ENCODE measurements at places on chromosomes 1 and 21.

- no peak for DNase-seq
These were observed 188.2 kb downstream of the ZBTB18 start for GRCh38 chr1:244239261-244239770.

- no peak for DNase-seq
These were observed 264.5 kb downstream of the MRPL39 start for GRCh38 chr21:25342816-25343215.

GRCh38 chr1:198556971-198557370, 16.5 kb upstream of the ATP6V1G3 start:
- peak; percentile 95 for DNase-seq

- no peak for DNase-seq
These were observed 25.5 kb downstream of the ETNK2 start for GRCh38 chr1:204126386-204126785.

DNA sequence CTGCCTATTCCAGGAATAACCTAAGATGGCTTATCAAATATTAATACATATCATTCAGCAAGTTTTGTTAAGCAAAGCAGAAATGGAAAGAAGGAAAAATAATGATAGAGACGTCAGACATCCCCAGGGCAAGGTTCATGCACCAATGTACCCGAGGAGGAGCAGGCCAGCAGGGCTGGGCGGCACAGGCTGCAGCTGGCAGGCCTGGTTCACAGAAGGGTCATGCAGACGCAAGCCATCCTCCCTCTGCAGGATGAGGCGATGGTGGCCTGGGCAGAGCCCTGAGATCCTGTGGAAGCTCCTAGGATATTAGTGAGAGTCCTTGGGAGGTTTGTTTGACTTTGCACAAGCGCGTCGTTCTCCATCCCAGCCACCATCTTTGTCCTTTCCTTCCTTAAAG, 30.0 kb downstream of the BATF3 start:
- no peak for DNase-seq

DNA sequence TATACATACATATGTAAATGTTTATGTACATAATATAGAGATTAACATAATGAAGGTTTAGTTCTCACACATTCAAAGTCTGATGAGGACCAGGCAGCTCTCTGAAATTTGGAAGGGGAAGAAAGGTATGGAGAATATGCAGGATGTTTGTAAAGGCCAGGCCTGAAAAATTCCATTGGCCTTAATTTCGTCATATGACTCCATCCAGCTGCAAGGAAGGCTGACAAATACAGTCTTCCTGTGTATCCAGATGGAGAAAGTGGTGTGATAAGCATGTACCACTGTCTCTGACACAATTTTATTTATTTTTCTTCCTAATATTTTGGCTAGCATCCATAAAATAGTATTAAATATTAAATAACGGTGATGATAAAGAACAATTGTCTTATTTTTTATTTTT, 6.3 kb upstream of the SGIP1 start:
- no peak for DNase-seq

GRCh38 chr1:78950826-78951225, 55.7 kb downstream of the ADGRL4 start:
- DNase-seq = no peak

GRCh38 chr1:34590211-34590623, 164.6 kb upstream of the GJB5 start:
- no peak for DNase-seq

- DNase-seq = no peak
These were observed 31.0 kb upstream of the IL19 start for GRCh38 chr1:206739411-206740076.

DNA sequence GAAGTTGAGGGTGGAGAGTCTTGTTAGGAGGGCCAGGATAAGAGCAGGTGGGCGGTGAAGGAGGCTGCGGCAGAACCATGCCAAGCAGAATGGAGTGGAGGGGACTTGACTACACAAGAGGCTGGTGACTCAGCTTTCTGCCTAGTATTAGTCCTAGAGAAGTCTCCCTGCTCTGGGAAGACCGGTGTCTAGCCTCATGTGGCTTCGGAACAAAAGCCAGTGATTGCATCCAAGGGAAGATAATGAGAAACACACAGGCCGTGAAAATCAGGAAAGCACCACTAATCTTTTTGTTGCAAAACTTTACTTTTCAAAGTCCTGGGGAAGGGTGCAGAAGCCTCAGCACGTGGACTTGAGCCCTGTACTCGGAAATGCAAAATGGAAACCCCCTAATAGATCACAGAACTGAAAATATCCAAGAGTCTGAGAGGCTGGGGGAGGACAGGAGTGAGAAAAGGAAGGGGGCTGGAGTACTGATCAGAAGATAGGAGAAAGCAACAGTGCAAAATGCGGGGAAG, 31.4 kb downstream of the DDR2 start:
- DNase-seq = no peak

DNA sequence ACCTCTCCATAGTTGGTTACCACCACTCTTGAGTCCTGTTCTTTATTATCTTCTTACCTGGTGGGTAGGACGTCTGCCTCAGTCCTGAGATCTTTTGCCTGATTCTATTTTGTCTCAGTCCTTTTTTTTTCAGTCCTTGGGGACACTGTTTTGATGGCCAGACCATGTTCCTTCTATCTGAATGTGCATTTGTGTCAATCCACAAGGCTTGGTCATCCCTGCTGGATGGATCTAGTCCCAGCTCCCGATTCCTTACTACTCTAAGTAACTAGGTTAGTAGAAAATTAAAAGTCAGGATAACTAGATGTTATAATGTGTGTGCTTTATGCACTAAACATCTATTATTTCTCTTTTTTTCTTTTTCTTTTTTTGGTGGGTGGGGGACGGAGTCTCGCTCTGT, 28.1 kb upstream of the AK4 start:
- DNase-seq = no peak

DNA sequence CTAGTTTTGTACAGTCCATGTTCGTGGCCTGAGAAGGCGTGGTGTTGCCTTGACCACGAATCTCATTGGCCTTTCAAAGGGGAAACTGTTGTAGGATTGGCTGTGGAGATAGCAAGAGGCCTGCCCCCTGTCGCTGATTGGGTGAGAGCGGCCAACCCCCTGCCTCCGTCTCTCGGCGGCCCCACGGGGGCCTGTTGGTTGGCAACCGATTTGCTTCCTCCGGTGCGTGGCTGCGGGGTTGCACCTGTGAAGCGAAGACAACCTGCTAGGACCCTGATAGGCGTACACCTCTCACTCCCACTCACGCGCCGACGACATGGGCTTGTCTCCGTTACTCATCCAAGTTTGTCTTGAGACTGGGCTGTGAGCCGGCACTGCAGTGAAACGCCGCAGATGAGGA, at the start of gene UBE2U:
Gene UBE2U, plus strand, starts transcription at position 204 of the 400 bp plus-strand sequence. CDS start 428 bp downstream, outside the sequence.
- no peak for DNase-seq

GRCh38 chr1:187185389-187185788, 356.6 kb downstream of the PLA2G4A start:
- no peak for DNase-seq

- no peak for DNase-seq
These were observed 484.6 kb downstream of the LTN1 start for GRCh38 chr21:28508126-28508525.

DNA sequence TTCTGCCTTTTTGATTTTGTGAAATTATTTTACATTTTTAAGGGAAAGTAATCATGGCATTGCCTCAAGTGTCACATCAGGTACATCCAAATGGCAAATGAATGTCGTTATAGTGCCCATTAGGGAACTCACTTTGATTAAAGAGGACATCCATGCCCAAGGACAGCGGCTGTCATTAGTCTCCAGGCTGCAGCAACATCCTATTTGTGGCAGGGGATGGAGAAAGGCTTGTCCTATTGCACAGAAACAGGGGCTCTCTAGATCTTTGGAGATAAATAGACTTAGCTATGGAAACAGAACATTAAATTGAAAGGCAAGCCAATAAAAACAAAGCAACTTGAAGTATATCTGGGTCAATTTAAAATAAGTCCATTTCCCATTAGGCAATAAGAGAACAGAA, 439.3 kb downstream of the NEGR1 start:
- no peak for DNase-seq

DNA sequence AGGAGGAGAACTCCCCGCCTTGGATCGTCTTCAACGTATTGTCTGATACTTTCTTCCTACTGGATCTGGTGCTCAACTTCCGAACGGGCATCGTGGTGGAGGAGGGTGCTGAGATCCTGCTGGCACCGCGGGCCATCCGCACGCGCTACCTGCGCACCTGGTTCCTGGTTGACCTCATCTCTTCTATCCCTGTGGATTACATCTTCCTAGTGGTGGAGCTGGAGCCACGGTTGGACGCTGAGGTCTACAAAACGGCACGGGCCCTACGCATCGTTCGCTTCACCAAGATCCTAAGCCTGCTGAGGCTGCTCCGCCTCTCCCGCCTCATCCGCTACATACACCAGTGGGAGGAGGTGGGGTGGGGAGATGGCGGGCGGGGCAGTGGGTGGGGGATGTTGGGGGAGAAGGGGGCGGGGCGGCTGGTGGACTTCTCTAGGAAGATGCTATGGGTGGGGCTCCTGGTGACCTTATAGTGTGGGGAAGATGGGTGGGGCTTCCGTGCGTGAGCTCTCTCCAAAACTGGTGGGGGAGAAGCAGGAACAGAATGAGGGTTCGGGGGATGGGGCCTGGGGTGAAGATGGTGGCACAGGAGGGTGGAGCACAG, 5.3 kb downstream of the HCN3 start:
- no peak for DNase-seq

All from bone marrow (tissue), 2 donors.